Stimulated activated CD4-positive, alpha-beta T cell treated with anti-CD3 and anti-CD28 coated beads, TNF-alpha, amount 100 ng/mL, for 48 hours (primary cell): ENCODE measurements at places on chromosomes 1 and 21.

GRCh38 chr1:160705742-160706141, 5.9 kb downstream of the CD48 start:
- DNase-seq, result no peak

- no peak for DNase-seq
These were observed 83.1 kb upstream of the CSF3R start for GRCh38 chr1:36565576-36566501.

DNA sequence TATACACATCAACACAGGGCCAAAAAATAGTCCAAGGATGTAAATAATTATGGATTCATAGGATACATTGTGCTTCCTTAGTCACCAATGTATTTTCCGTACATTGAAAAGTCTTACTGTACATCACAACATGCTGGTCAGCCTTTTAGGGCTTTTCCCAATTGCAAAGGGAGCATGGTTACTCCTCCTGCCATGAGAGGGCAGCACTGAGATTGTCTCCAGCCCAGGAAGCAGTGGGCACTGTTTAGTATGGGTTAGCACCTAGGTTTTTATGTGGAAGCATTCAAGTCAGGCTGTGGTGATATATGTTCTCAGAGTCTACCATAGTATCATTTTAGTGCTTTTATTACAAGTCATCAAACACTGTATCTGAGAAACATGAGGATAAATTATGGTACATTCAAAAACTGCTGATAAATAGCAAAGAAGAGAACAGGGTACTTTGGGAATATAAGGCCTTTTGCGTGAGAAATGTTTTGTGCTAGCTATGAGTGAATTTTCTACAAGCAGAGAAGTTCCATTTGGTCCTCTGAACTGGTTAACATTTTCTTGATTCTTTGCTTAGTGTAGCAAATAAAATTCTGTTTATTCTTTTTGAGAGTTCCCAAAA, 34.0 kb downstream of the ST6GALNAC5 start:
- peak; percentile 3 for DNase-seq

DNA sequence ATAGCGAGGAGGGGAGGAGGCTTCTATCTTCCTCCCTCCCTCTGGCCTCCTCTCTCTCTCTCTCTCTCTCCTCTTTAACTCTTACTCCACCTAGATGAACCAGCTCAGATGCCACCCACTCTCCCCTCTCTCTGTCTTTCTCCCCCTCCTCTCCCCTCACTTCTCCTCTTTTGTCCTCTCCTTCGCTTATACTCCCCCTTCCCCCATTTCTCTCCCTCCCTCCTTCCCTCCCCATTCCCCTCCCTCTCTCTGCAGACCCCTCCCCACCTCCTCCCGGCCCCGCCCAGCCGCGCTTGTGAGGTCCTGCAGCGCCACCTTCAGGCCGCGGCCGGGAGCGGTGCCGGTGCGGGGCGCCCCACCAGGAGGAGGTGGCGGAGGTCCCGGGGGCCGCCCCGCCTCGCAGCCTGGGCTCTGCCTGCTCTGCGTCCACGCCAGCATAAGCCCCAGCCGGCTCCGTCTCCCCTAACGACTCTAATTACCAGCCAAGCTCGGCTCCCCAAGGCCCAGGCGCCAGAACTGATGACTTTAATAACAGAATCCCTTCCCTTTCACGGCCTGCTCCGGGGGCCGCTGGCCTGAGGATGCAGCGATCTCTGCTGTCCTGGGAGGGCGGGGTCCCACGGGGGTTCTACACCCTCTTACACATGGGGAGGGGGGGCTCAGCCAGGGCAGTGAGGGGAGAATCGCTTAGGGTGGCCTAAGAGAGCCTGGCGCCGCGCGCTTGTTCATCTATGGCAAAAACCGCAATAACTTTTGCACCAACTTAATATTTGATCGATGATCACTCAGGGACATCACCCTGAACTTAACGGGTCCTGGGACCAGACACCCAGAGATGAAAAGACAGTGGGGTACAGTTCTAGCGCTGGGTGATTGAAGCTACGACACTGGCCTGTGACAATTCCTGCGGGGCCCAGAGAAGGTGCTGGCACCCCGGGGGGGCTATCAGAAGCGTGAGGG, 637.3 kb downstream of the MATN1 start:
- DNase-seq, result peak; percentile 7

DNA sequence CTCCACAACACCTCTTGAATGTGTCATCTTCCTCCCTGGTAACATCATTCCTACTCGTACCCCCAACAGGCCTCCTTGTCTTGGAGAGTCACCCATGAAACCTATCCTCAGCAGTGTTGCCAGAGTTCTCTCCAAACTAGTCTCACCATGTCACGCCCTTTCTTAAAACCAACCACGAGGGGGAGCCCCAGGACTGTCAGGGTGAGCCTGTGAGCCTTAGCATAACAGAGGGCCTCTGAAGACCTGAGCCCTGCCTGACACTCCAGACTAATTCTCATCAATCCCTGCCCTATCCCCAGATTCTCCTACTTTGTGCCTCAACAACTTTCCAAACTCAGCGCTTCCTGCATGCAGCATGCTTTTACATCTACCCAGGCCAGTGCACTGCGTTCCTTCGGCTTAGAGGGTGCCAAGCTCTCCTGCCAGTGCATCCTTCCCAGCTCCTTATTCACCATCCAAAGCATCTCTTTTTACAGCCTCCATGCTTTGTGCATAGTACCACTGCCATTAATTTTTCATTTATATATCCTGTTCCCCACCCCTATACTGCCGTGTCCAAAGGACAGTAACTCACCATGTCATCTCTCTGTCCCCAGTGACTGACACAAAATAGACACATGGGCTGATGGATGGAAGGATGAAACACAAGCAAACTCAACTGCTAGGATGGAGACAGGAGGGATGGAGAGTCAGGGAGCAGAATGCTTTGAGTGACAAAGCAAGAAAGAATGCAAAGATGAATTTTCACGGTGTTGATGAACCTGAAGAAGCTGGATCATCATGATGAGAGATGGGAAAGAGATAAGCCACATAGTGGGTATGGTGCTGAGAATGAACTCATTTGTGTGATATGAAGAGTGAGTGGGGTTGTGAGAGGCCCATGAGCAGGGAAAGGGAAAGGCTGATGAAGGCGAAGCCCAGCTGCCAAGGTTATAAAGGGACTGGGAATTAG, 34.0 kb downstream of the ZNF697 start:
- DNase-seq, result peak; percentile 58

DNA sequence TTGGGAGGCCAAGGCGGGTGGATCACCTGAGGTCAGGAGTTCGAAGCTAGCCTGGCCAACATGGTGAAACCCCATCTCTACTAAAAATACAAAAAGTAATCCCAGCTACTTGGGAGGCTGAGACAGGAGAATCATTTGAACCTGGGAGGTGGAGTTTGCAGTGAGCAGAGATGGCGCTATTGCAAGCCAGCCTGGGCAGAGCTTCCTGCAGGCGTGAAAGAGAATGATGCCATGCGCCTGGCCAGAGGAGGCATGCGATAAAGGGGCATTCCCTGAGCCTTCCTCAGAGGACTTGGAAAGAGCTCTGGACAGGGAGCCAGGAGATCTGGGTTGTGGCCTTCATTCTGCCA, 3.2 kb downstream of the E2F2 start:
- no peak for DNase-seq
